ENCODE measurements at places on chromosomes 1 and 21.

GRCh38 chr21:44402323-44403105 lies 49.1 kb downstream of the TRPM2 start:
- no peak for DNase-seq

DNA sequence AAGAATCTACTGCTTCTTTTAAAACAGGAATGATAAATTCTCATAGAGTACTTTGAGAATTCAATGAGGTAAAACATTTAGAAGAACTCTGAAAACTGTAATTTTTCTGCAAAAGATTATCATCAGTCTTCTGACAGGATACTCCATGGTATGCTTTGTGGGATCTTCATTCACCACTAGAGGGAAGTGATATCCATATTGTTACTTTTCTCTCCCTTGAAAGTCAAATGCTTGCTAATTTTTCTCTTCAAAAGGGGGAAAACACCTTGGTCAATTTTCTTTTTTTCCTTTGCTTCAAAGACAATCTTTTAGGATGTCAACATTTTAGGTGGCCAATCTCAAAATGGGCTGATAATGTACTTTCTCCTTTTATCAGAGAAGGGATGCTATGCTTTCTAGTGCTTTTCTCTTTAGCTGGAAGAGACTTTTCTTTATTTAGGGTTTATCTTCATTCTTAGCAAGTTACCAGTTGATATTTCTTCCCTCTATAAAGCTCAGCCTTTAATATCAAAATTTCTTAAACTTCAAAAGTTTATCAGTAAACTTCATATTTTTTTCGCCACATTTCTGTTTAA lies 95.5 kb downstream of the NEGR1 start:
- peak; percentile 42 for DNase-seq

DNA sequence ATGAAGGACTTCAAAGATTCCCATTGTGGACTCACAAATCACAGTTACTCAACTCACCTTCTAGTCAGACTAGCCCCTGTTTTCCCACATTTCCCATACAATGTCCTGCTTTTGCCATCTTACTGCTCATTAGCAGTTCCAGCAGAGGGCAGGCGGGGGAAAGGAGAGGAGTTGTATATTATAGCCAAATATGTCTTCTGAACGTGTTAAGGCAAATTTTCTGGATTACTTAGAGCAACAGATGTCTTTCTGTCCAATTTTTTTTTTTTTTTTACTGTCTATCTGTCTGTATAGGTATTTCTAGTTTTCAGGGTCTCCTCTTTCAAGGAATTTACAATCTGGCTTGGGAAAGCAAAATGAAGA lies 29.9 kb upstream of the DDAH1 start:
- peak; percentile 29 for DNase-seq

DNA sequence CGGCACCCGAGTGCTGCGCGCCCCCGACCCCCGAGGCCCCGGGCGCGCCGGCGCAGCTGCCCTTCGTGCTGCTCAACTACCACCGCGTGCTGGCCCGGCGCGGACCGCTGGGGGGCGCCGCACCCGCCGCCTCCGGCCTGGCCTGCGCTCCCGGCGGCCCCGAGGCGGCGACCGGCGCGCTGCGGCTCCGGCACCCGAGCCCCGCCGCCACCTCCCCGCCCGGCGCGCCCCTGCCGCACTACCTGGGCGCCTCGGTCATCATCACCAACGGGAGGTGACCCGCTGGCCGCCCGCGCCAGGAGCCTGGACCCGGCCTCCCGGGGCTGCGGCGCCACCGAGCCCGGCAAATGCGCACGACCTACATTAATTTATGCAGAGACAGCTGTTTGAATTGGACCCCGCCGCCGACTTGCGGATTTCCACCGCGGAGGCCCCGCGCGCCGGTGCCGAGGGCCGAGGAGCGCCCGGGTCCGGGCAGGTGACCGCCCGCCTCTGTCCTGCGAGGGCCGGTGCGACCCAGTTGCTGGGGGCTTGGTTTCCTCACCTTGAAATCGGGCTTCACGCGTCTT lies 49.0 kb downstream of the SIM2 start:
- DNase-seq: peak; percentile 58

DNA sequence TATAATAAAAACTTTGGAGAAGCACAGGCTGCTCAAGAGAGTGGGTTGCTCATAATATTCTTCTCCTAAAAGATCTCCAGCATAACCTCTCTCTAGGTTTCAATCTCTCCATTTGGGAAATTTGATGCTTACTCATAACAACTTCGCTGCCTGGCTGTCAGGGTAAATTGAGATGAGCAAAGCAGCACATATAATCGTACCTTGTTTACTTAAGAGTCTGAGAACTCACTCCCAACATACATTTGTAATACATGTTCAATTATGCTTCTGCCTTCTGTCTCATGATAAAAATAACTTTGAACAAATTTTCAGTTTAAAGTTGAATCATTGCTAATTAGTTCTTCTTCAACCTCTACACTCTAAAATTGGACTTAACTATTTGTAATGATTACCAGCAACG lies 68.9 kb downstream of the DUSP10 start:
- no peak for DNase-seq

DNA sequence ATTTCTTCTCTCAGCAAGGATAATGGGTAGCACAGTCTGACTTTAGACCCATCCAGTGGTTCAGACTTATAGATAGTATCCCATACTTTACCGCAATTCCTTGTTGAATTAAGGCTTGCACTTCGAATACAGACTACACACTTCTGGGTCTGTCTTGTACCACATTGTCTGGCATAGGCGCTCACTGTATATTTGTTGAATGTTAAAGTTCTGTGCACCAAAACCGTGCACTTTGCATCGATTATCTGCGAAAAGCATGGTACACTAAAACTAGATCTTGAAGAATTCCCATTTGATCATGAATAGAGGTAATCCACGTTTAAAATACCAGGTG lies 556 bp upstream of the RYR2 start:
- no peak for DNase-seq

DNA sequence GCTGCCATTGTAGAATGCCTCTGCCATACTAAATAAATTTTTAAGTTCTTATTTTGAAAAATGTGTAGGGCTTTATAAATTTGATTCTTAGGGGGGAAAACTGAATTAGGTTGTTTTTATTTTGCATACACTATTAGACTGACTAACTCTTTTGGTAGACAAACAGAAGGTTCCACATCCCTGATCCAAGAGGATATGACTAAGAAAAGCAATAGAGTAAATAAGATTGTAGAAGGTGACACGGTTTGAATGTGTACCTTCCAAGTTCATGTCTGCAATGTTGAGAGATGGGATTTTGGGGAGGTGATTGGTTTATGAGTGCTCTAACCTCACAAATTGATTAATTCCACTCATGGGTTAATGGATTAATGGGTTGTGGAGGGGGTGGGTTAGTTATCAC lies 127.9 kb downstream of the GLUL start:
- no peak for DNase-seq

GRCh38 chr1:243421784-243422183 lies 165.9 kb downstream of the SDCCAG8 start:
- DNase-seq: peak; percentile 51

- no peak for DNase-seq
Observed at GRCh38 chr1:97044159-97044760, 322.7 kb downstream of the PTBP2 start.

DNA sequence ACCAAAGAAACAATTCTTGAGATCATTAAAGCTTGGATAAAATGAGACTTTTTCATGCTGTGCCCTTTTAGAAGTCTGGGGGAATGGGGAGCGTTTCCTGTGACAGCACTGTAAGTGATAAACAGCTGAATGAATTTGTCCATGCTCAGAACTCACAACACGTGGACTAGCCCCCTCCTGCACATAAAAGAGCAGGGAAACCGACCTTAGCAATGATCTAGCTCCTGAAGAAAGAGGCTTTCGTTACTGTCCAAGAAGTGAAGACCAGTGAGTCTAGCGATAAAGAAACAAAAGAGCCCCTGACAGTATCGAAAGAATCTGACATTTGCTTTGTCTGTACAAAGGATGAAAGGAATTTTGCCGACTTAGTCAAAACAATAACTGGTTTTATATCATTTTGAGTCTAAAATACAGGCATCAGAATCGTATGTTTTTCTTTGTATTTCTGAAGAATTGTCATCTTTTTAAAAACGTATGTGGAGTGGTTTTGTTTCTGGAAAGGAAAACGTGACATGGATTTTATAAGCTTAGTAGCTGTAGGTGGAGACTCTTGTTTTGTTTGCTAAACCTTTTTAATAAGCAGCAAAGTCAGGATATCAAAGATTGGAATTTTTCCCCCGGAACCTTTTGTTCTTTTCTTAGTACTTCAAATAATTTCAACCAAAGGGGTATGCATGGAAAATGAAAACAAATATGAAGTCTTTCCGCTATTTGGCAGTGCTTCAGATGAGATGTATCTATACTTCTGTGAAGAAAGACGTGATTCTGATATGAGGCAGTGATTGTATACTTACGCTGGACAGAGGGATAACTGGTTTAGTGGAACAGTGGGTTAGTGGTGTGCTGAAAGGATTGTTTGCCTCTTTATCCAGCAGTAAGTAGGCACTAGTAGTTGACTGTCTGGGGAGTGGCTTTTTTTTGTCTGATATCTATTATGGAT lies 61.0 kb downstream of the MAST2 start:
- DNase-seq: peak; percentile 8

DNA sequence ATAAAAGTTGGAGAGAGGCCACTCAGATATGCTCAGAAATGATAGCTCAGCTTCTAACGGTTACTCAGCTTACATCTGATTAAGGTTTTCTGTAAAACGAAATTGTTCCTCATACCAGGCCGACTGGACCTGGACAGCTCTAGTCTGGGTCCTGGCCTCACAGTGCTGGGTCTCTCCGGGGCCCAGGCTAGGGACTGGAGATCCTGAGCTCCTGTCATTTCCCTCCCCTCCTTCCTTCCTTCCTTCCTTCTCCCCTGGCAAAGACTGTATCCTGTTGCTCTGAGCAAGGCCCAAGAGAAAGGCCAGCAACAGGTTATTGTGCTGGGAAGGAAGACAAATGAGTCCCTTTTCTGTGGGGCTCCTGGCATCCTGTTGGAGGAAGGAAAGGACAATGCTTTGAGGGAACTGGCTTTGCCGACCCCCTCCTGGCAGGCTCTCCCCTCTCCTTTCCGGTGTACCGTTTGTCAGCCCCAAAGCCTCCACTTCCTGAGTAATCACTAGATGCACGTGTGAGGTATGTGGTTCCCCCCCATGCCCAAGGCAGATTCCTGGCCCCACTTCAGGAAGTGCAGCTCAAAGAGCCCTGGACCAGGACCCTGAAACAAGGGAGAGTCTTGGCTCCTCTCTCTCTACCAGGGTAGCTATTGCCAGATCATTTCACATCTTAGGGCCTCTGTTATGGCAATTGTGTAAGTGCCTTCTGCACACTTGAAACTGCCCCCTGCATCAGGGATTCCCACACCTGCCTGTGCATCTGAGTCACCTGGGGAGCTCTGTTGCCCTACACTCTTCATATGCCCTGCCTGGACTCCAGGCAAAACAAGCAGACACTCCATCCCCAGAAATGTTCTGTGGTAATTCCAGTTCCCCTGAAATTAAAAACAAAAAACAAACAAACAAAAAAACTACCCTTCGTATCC lies 212.7 kb upstream of the FGGY start:
- peak; percentile 36 for DNase-seq

GRCh38 chr1:154313066-154313356 lies 7.9 kb upstream of the AQP10 start:
- DNase-seq: no peak

DNA sequence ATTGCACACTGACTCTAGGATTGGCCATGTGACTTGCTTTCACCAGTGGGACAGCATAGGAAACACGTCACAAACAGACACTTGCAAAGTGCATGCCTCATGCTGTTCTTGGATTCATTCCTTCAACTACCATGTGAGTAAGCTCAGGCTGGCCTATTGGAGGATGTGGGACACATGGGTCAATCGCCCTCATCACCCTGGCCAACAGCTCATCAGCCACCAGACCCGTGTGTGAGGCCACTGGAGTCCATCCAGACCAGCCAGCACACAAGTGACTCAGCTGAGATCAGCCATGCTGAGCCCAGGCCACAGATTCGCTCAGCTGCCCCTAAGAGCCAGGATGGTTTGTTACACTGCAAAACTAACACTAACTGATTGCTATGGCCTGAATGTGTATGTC lies 216.1 kb upstream of the GRIK3 start:
- DNase-seq: no peak

GRCh38 chr1:54277451-54278341 lies 77.7 kb downstream of the MRPL37 start:
- no peak for DNase-seq

DNA sequence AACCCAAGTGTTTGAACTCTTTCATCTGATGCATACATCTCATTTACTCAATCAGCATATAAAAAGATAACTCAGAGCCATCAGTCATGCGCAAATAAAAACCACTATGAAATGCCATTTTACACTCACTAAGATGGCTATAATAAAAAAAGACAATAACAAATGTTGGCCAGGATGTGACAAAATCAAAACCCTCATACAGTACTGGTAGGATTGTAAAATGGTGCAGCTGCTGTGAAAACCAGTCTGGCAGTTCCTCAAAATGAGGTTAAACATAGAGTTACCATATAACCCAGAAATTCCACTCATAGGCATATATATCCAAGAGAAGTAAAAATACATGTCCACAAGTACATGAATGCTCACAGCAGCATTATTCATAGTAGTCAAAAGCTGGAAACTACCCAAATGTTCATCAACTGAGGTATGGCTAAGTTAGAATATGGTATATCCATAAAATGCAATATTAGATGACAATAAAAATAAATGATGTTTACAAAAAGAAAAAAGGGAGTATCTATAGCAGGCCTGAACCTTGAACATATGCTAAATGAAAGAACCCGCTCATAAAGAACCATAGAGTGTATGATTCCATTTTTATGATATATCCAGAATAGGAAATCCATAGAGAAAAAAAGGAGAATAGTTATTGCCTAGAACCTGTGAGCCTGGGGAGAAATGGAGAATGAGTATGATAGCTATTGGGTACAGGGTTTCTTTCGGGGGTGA lies 265.1 kb downstream of the SIPA1L2 start:
- DNase-seq: no peak

- DNase-seq: peak; percentile 68
Observed at GRCh38 chr1:9852410-9853248, 28.9 kb upstream of the CLSTN1 start.

GRCh38 chr1:167510244-167510643 lies 8.1 kb downstream of the CD247 start:
- no peak for DNase-seq

- DNase-seq: no peak
Observed at GRCh38 chr1:93993731-93994130, 84.5 kb upstream of the GCLM start.

GRCh38 chr1:41135196-41135947 lies 106.7 kb downstream of the SCMH1 start:
- DNase-seq: no peak

- no peak for DNase-seq
Observed at GRCh38 chr1:205922806-205923205, 20.4 kb downstream of the SLC26A9 start.

DNA sequence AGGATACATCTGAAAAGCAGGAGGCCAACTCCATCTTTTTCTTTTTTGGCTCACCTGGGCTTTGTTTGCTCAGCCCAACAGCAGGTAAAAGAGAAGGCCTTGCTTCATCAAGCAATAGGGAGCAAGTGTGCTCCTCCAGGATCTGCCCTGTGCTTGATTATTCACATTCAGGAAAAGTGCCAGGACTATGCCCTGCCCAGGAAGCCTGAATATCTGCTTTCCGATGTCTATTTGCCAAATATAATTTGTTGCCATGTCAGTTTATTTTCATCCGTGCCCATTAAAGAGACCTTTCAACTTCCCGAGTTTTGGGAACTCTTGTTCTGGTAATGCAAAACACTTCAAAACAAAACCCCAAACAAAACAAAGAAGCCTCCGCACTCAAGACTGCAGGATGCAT lies 185.3 kb downstream of the CDC7 start:
- no peak for DNase-seq

- no peak for DNase-seq
Observed at GRCh38 chr1:208809876-208810275, 565.7 kb upstream of the PLXNA2 start.

- no peak for DNase-seq
Observed at GRCh38 chr1:162384116-162384515, 2.6 kb downstream of the C1orf226 start.

Data from fibroblast of skin of scalp (primary cell).